ENCODE measurements at places on chromosomes 3 and 15. TPM values are rescaled to one million over a fixed set of nuclear protein-coding genes. Genes with fewer than 3 reads are reported as not detected.

SLC2A2 gene
- not detected for total RNA-seq

GABRA5 gene
- total RNA-seq, result 131 TPM

MGLL gene
- total RNA-seq, result 63.3 TPM

SPATA12 gene
- 0.47 TPM for total RNA-seq

SUMF1 gene
- total RNA-seq, result 20.6 TPM

DNAJB11 gene
- 54.3 TPM for total RNA-seq

CEP152 gene
- total RNA-seq, result 4.2 TPM

All from A549 treated with CORT108297 at 1 μM for 4 hours (cell line).